ENCODE measurements at places on chromosomes 4 and X.

GRCh38 chr4:21512353-21512752, 436.2 kb downstream of the KCNIP4 start:
- DNase-seq: peak; percentile 40

- DNase-seq: no peak
Observed at GRCh38 chr4:98491899-98492559, 166.4 kb downstream of the TSPAN5 start.

DNA sequence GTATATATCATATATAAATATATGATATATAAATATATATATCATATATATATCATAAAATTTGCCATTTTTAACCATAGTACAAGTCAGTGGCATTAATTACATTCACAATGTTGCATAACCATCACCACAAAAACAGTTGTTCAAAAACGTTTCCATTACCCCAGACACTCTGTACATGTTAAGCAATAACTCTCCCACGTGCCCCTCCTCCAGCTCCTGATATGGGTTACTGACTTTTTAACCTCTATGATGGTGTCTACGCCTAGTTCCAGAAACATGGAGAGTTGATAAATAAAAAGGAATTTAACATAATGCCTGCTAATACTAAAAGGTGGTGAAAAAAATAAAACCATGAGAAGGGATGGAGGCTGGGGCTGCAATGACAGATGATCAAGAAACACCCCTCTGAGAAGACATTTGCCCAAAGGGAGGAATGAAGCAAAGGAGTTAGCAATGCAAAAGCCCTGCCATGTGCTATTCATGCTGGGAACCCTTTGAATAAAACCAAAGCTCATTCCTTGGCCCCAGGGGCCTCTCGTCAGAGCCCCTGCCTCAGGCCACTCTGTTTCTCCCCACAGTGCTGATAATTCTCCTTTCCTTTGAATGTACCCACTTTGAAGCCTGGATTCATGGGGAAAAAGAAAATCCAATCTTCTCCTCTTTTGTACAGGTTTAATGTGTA, 144.3 kb downstream of the NWD2 start:
- no peak for DNase-seq

DNA sequence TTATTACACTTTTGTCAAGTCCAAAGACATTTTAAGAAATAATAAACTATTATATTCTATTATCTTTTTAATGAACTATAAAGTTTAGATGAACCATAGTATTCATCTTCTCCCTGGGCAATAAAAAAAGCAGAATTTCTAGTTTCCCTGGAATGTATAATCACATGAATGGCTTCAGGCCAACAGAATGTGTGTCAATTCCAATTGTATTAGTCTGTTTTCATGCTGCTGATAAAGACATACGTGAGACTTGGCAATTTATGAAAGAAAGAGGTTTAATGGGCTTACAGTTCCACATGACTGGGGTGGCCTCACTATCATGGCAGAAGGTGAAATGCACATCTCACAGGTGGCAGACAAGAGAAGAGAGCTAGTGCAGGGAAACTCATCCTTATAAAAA, 70.7 kb upstream of the ANXA10 start:
- DNase-seq: no peak

- DNase-seq: no peak
Observed at GRCh38 chr4:177264788-177265422, 44.8 kb upstream of the NEIL3 start.

GRCh38 chr4:102493794-102494193, 7.4 kb upstream of the NFKB1 start:
- peak; percentile 81 for DNase-seq

DNA sequence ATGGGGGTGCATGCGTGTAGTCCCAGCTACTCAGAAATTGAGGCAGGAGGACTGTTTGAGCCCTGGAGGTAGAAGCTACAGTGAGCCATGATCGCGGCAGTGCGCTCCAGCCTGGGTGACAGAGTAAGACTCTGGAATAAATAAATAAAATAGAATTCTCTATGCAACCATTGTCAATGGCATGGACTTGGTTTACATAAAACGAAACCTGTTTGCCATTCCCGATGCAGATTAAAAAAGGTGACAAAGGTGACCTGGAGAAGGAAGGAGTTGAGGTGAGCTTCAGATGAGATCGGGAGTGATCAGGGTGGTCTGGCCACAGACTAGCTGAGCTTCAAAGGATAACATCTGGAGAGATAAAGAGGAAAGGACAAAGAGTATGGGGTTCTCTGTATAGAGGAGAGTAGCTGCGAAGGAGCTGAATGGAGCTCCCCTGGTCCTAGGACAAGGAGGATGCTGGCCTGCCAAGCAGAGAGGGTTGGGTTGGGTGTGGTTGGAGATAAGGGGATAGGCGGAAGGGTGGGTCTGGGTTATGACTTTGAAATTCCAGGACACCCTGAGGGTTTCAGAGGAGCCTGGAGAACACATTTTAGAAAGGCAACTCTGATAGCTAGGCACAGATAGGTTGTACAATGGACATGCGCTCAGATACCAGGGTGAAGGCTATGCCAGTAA, 98.6 kb downstream of the RBM47 start:
- DNase-seq: no peak

GRCh38 chr4:114316789-114317188, 281.8 kb upstream of the UGT8 start:
- no peak for DNase-seq

GRCh38 chr4:8919651-8920288, 48.1 kb upstream of the HMX1 start:
- DNase-seq: no peak
